Stimulated activated CD4-positive, alpha-beta T cell treated with anti-CD3 and anti-CD28 coated beads, Interleukin-15, amount 100 ng/mL, for 1 hour (primary cell): ENCODE measurements at places on chromosomes 5 and 9.

DNA sequence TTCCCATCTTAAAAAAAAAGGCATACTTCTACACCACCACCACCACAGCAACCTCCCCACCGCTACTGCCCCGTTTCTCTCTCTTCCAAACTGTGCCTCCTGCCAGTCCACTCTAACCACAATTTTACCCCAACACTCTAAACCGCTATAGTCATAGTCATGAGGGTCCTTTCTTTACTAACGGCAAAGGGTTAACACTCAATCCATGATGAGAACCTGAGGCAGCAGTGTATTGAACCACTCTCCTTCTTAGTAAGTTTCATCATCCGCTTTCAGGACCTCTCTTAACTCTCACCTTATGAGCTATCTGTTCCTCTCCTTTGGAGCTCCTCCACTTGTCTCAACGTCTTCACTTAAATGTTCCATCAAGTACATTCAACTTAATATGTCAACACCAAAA lies 34.0 kb downstream of the IDNK start:
- no peak for DNase-seq

DNA sequence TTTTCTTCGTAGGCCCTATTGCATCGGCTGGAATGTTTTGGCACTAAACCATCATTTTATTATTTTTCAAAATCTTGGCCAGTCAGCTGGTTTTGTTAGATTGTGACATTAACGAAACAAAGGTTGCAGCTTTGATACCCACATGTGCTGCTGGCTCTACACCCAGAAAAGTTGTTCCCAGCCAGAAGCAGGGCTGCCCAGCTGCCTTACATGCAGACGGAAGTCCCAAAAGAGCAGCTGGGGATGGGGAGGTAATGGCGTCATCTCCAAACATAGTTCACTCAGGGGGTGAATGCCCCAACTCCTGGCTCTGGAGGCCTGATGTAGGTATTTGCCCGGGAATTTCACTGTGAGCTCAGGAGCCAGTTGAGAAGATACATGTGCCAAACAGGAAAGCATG lies 23.3 kb downstream of the TMEM171 start:
- DNase-seq, result no peak

- no peak for DNase-seq
These were observed 26.2 kb upstream of the SHC3 start for GRCh38 chr9:89204801-89205200.

- no peak for DNase-seq
These were observed 10.7 kb upstream of the DIPK1B start for GRCh38 chr9:136701668-136702053.

- DNase-seq, result no peak
These were observed 3.0 kb downstream of the MVB12B start for GRCh38 chr9:126329476-126330275.

DNA sequence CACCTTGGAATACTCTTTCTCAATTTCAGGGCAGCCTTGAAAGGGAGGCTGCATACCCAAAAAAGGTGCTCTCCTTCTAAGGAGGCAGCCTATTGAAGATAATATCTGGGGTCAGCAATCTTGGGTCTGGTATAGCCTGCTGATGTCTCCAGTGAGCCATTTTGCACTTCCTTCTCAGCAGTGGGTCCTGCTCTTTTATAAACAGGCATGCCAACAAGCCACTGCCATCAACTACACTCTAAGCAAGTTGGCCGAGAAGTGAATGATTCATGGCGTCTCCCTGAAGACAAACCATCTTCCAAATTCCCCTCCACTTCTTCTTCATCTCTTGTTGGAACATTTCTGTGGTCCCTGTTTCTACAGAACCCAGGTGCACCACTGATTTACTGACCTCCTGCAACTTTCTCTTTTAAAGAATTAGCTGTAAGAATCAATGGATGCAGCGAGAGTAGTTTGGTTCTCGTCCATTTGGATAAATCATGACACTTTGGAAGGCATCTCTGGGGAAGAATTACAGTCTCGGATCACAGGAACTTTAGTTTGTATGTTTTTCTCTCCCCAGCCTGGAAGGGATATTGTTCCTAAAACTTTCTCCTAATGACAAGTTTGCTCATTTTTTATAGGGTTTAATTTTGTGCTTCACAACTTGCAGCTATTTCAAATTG lies 108.3 kb downstream of the INSYN2B start:
- no peak for DNase-seq
